ENCODE measurements at places on chromosomes 4 and X. TPM values are rescaled to one million over a fixed set of nuclear protein-coding genes. Genes with fewer than 3 reads are reported as not detected.

Gene RAB39B
- 0.56 TPM for total RNA-seq

Gene ITM2A
- not detected for total RNA-seq

Gene KLHL13
- total RNA-seq = 13.6 TPM

Gene SH3D19
- 27.2 TPM for total RNA-seq

Gene ANOS1
- under 0.01 TPM for total RNA-seq

Gene CACNA1F
- total RNA-seq = not detected

Gene DMD
- 11.8 TPM for total RNA-seq

Gene LONRF3
- total RNA-seq = not detected

Gene KLHL15
- total RNA-seq = 11.1 TPM

Gene PRKG2
- total RNA-seq = 2.0 TPM

Gene FREM3
- total RNA-seq = not detected

Gene FRMD7
- total RNA-seq = not detected

Gene MAML3
- 0.90 TPM for total RNA-seq

Gene GUF1
- total RNA-seq = 21.7 TPM

Gene ADGRA3
- total RNA-seq = 30.3 TPM

Gene SYP
- total RNA-seq = not detected

Gene WNK3
- total RNA-seq = 1.4 TPM

Gene BEX4
- total RNA-seq = 0.54 TPM

Gene LRP2BP
- total RNA-seq = 0.56 TPM

Gene HTATSF1
- total RNA-seq = 27.8 TPM

Gene KLB
- total RNA-seq = not detected

Gene SLC6A14
- not detected for total RNA-seq

Gene JAKMIP1
- not detected for total RNA-seq

Gene FAM9B
- not detected for total RNA-seq

Gene IQSEC2
- 3.9 TPM for total RNA-seq

Gene DGAT2L6
- not detected for total RNA-seq

Gene ANK2
- 5.3 TPM for total RNA-seq

Gene DUX4
- total RNA-seq = not detected

Gene SPOCK3
- not detected for total RNA-seq
